ENCODE measurements at places on chromosomes 3 and 15.

DNA sequence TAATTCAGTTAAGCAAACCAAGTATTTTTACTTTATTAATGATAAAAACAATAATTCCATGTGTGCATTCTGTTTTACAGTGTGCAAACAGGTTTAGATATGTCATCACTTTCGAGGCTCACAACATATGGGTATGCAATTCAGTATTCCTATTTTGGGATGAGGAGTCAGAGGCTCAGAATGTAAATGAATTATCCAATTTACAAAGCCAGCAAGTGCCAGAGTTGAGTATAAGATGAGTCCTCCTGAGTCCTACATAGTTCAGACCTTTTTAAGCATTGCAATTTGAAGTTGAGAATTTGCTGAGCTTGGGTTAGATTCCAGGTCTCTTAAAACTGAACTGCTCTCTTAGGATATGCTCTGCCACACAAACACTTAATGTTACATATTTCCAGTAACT is 424.2 kb upstream of the ROBO2 start:
- no peak for DNase-seq

- DNase-seq = no peak
Measured at GRCh38 chr3:53139906-53140846, 9.9 kb upstream of the RFT1 start.

- DNase-seq = no peak
Measured at GRCh38 chr15:58200739-58201138, 62.6 kb downstream of the AQP9 start.

- no peak for DNase-seq
Measured at GRCh38 chr15:31957581-31957980, 72.7 kb upstream of the CHRNA7 start.

GRCh38 chr15:96218623-96219455 is 111.7 kb upstream of the NR2F2 start:
- no peak for DNase-seq

DNA sequence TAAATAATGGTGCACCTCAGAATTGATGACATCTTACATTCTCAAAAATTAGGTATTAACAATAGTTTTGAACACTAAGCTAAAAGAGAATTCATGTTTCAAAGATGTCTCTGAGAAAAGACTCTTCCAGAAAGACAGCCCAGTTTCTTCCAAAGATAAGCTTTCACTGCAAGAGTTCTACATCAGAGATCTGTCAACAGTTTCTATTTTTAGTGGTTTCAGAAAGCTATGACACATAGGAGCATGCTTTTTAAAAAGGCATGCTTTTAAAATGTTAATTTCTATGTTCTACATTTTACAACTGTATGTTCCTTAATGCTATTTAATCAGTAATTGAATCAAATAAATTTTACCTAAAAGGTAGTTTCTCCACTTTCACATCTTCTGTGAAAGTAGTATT is 88.2 kb downstream of the PLOD2 start:
- no peak for DNase-seq

All from activated CD4-positive, alpha-beta T cell treated with anti-CD3 and anti-CD28 coated beads, Interleukin-2, amount 50 U/mL, for 24 hours (primary cell).